GM23338 (cell line): ENCODE measurements at places on chromosomes 13 and 19.
A peak's percentile ranks its signal among the peaks of the same experiment; 100 is the strongest.

DNA sequence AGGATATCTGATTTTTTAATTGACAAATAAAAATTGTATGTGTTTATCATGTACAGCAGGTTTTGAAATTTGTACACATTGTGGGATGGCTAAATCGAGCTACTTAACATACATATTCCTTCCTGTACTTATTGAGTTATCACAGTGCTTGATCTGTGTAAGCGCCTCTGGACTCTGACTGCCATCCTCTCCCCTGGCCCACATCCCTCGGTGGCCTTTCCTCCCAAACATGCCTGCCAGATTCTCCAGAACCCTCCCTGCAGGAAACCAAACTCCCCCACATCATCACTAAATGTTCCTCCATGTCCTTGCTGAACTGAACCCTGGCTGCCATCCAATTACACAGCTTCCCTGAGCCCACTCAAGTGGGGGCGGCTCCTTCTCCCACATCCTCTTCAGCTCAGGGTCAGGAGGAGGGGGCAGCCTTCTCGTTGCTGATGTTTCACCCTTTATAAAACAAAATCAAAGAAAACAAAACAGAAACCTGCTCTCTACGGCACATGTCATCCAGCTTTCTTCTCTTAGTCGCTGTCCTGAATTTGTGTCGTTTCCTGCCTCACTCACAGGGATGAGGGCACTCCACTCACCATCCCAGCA lies 97.1 kb upstream of the SPATA13 start:
- H3K27me3 ChIP-seq, result no peaks in the 10 kb centered on the region
- H3K36me3 ChIP-seq, result no peaks in the 10 kb centered on the region
- H3K4me1 ChIP-seq, result peaks cover 31% of the 10 kb centered on the region

DNA sequence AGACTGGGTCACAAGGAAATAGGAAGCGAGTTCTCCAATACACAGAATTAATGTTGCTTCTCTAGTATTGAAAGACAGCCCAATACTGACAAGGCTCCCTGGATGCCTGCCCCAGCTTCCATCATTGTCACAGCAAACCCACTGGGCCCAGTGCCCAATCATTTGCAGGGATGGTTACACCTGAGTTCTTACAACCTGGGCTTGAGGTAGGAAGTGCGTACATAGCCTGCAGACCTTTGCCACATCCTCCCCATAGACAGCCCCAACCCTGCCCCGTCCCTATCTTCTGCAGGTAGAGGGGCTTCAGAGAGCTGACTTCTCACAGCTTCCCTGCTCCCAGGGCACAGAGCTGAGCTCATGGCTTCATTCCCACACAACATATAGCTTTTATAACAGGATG lies 108.1 kb upstream of the UBL3 start:
- no peak for DNase-seq
- H3K36me3 ChIP-seq, result no peaks in the 10 kb centered on the region; the same call in 1 of the 2 replicates
- peaks cover 38% of the 10 kb centered on the region for H3K4me1 ChIP-seq
- no peak overlapping the region for H3K4me3 ChIP-seq
- no peaks in the 10 kb centered on the region for H3K27me3 ChIP-seq
- H3K27ac ChIP-seq, result no peak overlapping the region

- peaks cover under 1% of the 10 kb centered on the region for H3K36me3 ChIP-seq
- no peaks in the 10 kb centered on the region for H3K4me1 ChIP-seq
- DNase-seq, result no peak
- no peak overlapping the region for H3K4me3 ChIP-seq
- H3K27me3 ChIP-seq, result no peaks in the 10 kb centered on the region
Measured at GRCh38 chr13:113646376-113646775, 11.6 kb downstream of the ATP4B start.

DNA sequence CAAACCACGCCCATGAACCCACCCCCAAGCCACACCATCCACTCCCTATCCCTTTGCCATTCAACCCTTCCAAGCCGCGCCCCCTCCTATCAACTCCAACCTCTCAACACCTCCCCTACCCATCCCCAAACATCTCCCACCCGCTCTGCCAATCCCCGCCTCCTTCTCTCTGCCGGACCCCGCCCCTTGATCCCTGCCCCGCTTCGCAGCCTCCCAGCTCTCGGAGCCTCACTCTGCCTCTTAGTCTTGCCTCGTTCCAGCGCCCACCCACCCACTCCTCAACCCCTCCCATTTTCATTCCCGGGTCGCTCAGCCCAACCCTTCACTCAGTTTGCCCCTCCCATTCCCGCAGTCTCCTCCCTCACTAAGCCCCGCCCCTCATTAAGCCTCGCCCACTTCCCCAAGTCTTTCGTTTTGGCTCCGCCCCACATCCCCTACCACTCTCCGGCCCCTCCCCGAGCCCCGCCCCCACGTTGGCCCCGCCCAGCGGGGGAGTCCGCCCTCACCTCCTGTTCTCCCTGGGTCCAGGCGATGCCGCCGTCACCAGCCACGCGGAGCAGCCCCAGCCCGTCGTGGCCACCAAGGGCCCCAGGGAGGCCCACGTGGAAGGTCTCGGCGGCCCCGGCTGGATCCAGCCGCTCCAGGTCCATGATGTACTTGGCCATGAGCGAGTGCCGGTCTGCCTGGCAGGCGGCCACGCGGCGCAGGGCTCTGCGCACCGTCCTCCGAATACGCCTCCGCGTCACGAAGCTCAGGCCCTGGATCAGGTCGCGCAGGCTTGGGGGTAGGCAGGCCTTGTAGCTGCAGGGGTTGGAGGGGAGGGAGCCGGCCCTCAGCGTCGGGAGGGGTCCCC lies 5.7 kb downstream of the JAK3 start:
- H3K4me3 ChIP-seq, result peak overlapping the region; percentile 73
- H3K27me3 ChIP-seq, result 0 out of 2 replicates have a peak, but pooled peaks cover 10% of the 10 kb centered on the region
- H3K36me3 ChIP-seq, result no peaks in the 10 kb centered on the region
- DNase-seq, result peak; percentile 99
- H3K4me1 ChIP-seq, result no peaks in the 10 kb centered on the region; the same call in 1 of the 2 replicates

- peak overlapping the region; percentile 97 for H3K4me3 ChIP-seq
- no peaks in the 10 kb centered on the region; the same call in 1 of the 2 replicates for H3K36me3 ChIP-seq
- H3K27me3 ChIP-seq, result peaks cover 23% of the 10 kb centered on the region
- no peak overlapping the region for H3K27ac ChIP-seq
- peak; percentile 94 for DNase-seq
Measured at GRCh38 chr19:43501661-43502418, 2.7 kb downstream of the PHLDB3 start.

GRCh38 chr19:19403373-19403901 lies 2.0 kb upstream of the GATAD2A start:
- no peak overlapping the region for H3K4me3 ChIP-seq
- no peaks in the 10 kb centered on the region for H3K36me3 ChIP-seq
- peaks cover 26% of the 10 kb centered on the region for H3K4me1 ChIP-seq

DNA sequence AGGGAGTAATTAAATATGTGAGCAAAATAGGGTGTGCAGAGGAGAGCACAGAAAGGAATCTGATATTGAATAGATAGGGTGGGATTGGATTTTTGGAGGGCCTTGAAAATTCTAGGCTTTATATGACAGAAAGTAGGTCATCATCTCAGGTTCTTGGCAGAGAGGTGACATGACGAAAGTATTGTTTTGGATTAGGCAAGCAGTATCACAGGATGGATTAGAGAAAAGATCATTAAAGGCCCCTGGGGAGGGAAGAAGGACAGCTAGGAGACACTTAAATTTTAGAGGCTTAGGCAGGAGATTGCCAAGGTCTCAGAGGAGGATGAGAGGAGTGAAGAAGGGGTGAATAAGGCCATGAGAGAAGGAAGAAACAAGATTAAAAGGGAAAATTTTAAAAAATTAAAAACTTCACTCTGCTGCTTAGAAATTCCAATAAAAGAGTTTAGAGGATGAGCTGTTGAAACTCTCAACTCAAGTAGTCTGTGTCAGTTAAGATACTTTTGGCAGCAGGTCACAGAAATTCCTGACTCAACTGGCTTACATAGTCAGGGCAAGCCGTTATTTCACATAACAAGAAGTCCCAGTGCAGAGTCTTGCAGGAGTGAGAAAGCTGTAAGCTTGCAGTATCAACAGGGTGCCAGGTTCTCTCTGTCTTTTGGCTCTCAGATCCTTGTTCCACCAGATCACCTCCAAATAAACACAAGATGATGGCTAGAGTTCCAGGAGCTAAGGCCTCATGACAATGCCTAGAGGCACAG lies 8.8 kb downstream of the GPC6 start:
- H3K4me3 ChIP-seq, result no peak overlapping the region
- H3K36me3 ChIP-seq, result peaks cover 6% of the 10 kb centered on the region; the same call in 1 of the 2 replicates

GRCh38 chr13:109764045-109764444 lies 22.3 kb downstream of the IRS2 start:
- no peak overlapping the region for H3K4me3 ChIP-seq
- H3K27me3 ChIP-seq, result no peaks in the 10 kb centered on the region

- H3K27me3 ChIP-seq, result no peaks in the 10 kb centered on the region
- no peaks in the 10 kb centered on the region for H3K36me3 ChIP-seq
- peak within 1 kb of the TSS; percentile 100 for H3K27ac ChIP-seq
Measured at GRCh38 chr19:40777937-40778705, at the start of gene RAB4B. Gene RAB4B, plus strand, starts transcription at chr19:40778247. Its CDS starts 129 bp downstream, at chr19:40778376.

GRCh38 chr13:62130062-62130970 lies 714.7 kb upstream of the PCDH20 start:
- no peak for DNase-seq
- H3K27ac ChIP-seq, result peak overlapping the region; percentile 18; the same call in 1 of the 2 replicates
- H3K36me3 ChIP-seq, result no peaks in the 10 kb centered on the region
- no peak overlapping the region for H3K4me3 ChIP-seq
- no peaks in the 10 kb centered on the region for H3K27me3 ChIP-seq
- H3K4me1 ChIP-seq, result no peaks in the 10 kb centered on the region

GRCh38 chr13:37640499-37640898 lies 41.9 kb upstream of the POSTN start:
- no peak overlapping the region for H3K4me3 ChIP-seq
- DNase-seq, result peak; percentile 57
- no peaks in the 10 kb centered on the region for H3K36me3 ChIP-seq
- H3K27me3 ChIP-seq, result no peaks in the 10 kb centered on the region
- peaks cover 3% of the 10 kb centered on the region for H3K4me1 ChIP-seq
- no peak overlapping the region for H3K27ac ChIP-seq

DNA sequence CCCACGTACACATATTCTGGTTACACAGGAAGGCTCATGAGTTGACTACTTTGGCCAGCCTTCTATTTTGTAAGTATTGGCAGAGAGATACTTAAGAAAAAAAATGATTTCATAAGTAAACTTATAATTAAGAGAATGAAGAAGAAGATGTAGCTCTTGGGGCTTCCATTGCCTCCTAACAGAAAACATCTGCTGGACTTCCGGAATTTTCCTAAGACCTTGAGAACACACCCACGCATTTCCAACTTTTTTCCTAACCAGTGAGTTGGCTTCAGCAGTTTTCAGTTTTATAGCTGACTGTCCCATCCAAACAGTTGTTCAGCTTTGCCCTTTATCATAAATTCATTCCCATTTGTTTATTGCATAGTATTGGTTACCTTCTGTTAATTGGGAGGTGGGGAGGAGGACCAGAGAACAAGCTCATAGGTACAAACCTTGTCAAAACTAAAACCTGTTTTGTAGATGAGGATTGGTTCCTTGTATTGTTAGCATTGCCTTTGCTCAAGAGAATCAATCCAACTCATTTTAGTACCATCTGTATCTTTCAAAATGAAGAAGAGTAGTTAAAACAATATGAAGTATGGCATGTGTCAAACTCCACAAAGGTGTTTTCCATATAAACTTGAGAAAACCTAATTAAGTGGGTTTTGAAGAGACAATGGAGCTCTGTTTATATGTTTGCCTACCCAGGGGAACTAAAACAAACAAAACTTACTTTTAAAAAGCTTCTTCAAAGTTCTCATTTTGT lies 93.9 kb downstream of the COL4A2 start:
- H3K27ac ChIP-seq, result no peak overlapping the region
- H3K4me3 ChIP-seq, result no peak overlapping the region
- no peaks in the 10 kb centered on the region for H3K27me3 ChIP-seq
- no peak for DNase-seq
- H3K4me1 ChIP-seq, result no peaks in the 10 kb centered on the region
- no peaks in the 10 kb centered on the region; the same call in 1 of the 2 replicates for H3K36me3 ChIP-seq

DNA sequence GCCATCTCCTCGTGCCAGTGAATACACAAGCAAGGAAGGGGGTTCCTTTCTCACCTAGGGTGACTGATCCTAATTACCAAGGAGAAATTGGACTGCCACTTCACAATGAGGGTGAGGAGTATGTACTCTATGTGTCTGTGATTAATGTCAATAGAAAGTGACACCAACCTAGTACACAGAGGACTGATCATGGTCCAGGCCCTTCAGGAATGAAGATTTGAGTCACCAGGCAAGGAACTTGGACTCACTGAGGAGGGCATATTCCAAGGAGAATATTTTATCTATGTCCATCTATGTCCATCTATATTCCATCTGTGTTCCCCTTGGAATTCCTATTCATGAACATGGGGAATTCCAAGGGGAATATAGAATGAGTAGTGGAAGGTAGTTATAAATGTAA lies 9.2 kb upstream of the ALOX5AP start:
- no peak overlapping the region for H3K4me3 ChIP-seq
- H3K36me3 ChIP-seq, result no peaks in the 10 kb centered on the region
- no peak overlapping the region for H3K27ac ChIP-seq
- no peaks in the 10 kb centered on the region for H3K4me1 ChIP-seq

GRCh38 chr13:42478531-42479156 lies 95.3 kb upstream of the TNFSF11 start:
- no peak overlapping the region for H3K4me3 ChIP-seq
- H3K4me1 ChIP-seq, result no peaks in the 10 kb centered on the region
- H3K27me3 ChIP-seq, result no peaks in the 10 kb centered on the region
- no peak overlapping the region for H3K27ac ChIP-seq
- H3K36me3 ChIP-seq, result no peaks in the 10 kb centered on the region
